Peyer's patch (tissue), 4 donors: ENCODE measurements at places on chromosomes 5 and 9. TPM values are rescaled to one million over a fixed set of nuclear protein-coding genes. Genes with fewer than 3 reads are reported as not detected.
A peak's percentile ranks its signal among the peaks of the same experiment; 100 is the strongest.

Gene CACNA1B
- total RNA-seq, result 0.38 TPM

- peak; percentile 4 for DNase-seq
These were observed 179.2 kb downstream of the DAB2IP start for GRCh38 chr9:121830441-121831140.

Gene SPATA9
- not detected for total RNA-seq

- DNase-seq, result no peak
These were observed 1.7 kb downstream of the FCN2 start for GRCh38 chr9:134882204-134882785.

DNA sequence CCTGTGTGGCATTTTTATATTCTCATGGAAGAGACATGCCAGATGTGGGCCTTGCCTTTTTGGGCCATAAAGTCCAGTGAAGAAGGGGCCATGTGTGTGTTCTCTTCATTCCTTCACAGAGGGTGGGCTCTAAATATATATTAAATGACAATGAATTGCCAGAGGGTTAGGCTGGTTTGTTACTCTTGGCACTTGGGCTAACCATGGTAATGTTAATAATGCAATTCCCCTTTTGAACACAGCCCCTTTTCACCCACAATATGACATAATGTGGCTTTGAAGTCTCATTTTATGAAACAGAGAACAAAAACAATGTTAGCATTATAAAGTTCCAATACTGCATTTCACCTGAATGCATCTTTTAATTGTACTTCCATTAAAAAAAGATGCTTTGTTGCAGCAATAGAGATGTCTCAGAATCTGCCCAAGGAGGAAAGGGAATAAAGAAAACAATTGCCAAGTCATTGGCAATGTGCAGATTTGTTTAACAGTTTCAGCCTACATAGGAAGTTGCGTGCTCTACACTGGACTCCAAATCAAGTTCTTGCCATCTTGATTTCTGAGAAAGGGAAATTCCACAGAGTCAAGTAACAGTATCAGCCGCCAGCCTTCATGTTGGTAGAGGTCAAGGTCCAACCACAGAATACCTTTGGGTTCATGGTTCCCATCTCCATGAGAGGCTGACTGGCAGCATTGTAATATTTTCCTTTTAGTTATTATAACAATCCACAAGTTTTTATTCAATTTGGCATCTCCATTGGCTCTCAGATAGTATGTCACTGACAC lies 141.9 kb downstream of the SLC12A2 start:
- no peak for DNase-seq

DNA sequence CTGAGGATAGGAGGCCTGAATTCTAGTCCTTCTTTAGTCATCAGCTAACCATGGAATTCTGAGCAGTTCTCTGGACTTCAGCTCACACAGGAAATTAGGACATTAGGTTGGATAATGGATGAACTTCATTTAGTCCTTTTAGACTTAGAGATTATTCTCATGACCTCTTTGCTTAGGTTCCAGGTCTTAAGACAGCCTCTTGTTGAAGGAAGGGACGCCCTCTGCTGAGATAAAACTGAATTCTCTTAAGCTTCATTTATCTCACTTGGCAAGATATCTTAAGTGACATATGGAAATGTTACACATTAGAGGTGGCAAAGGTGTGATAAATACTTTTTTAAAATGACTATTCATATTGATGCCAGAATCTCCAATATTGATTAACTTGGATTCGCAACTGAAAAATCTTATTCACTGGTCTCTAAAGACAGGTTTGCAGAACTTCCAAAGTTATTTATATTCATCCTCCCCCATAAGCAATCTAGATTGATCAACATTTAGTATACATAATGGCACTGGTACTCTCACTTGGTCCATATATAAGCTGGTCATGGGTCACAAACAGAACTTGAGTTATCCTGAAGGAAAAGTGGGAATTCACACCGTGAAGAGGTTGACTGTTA lies 16.9 kb upstream of the ZNF366 start:
- DNase-seq, result no peak

Gene ENTREP1
- 0.70 TPM for total RNA-seq

Gene TRPM6
- total RNA-seq, result 3.3 TPM

DNA sequence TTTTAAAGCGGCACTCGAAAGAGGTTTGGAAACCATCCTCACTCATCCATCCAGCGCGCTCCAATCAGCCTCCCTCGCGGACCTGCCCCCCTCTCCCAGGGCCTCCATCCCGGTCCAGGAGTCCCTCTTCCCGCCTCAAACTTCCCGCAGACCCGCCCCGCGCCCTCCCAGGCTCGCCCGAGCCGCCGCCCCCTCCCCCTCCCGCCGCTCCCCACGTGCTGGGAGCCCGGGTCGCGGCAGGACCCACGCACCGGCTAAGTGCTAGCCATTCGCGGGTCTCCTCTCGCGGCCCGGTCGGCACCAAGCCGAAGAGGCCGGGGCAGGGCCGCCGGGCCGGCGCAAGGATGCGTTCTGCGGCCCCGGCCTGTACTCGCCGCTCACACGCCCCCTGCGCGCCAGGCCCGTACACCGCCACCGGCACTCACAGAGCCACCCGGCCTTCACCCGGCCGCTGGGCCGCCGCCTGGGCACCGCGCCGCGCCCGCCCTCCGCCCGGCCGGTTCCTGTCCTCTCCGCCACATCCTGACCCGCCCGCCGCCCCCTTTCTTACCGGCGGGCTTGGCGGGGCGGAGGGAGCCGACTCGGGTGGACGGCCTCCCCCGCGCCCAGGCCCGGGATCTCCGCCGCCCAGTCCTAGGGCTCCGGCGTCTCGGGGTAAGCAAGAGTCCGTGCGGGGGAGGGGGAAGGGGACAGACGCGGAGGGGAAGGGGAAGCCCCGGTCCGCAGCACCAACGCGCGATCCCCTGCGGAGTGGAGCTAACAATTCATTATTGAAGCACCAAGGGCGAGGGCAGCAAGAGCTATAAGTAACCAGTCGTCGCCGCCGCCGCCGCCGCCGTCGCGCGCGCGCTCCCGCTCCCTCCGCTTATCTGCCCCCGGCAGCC lies 576 bp downstream of the CHD1 start:
- peak; percentile 80 for DNase-seq

Gene TOR4A
- 45.7 TPM for total RNA-seq

Gene ACTL7B
- total RNA-seq, result not detected

GRCh38 chr5:72600391-72600981 lies 93.3 kb upstream of the ZNF366 start:
- no peak for DNase-seq

Gene PCDHB5
- not detected for total RNA-seq

DNA sequence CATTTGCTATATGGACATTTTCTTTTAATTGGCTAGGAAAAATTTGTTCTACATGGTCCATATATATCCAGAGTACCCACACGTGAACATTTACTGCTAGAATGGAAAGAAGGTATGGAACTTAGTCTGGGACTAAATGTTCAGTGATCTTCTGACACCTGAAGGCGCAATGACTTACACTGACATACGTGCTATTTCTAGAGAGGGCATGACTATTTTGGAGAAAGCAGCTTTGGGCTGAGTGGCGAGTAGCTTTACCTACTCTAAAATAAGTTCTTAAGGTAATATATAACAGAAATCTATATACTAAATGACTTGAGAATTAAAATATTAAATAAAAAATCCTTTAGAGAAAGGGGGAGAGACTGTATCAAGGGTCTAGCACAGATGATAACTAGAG lies 10.4 kb downstream of the NNT start:
- no peak for DNase-seq

Gene NEURL1B
- 77.4 TPM for total RNA-seq

DNA sequence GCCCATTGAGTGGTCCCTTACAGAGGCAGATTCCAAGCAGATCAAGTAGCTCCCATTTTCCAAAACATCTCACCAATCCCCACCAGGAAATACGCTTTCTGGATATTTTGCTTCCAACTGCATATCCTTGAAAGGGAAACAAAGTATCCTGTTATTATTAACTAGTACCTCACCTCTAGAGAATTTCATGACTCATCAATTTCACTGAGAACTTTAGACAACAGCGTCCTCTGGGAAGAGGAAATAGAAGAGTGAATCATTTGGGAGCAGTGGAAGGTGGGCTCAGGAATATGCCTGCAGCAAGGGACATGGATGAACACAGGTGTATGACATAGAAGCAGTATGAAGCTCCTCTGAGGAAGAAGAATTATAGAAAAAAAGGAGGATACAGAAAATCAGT lies 186.7 kb downstream of the MARCHF11 start:
- no peak for DNase-seq

DNA sequence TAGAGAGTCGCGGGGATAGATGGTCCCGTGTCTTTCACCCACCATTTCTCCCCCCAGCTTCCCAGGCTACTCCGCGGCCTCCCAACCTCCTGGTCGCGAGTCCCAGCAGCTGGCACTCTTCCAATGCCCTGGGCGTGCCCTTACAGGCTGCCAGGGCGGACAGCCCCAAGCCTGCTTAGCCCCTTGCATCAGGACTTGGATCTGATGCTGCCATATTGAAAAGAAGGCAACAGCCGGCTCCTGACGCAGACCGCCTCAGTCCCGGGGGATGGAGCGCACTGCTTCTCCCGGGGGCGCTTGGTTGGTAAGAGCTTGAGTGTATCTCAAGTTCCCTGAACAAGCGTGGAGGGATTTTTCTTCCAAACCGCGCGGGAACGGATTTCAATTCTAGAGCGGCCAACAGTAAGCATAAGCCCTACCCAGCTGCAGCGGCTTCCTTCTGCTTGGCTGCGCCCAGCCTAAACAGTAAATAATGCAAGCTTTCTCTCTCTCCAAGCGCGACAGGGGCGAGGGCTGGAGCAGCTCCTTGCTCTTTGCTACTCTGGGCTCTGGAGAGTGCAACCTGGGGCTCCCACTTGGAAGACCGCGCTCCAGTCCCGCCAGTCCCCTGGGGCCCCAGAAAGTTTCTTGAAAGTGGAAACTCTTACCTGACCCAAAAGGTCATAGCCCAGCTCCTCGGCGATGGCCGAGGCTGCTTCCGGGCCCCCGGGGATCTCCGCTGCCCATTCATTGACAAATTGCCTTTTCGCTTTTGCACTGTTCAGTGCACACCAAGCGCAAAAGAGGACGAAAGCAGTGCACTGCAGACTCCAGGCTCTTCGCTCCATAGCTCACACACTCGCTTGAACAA lies 607 bp downstream of the PCSK1 start:
- DNase-seq, result no peak

Gene PCDHGB3
- total RNA-seq, result 5.0 TPM

DNA sequence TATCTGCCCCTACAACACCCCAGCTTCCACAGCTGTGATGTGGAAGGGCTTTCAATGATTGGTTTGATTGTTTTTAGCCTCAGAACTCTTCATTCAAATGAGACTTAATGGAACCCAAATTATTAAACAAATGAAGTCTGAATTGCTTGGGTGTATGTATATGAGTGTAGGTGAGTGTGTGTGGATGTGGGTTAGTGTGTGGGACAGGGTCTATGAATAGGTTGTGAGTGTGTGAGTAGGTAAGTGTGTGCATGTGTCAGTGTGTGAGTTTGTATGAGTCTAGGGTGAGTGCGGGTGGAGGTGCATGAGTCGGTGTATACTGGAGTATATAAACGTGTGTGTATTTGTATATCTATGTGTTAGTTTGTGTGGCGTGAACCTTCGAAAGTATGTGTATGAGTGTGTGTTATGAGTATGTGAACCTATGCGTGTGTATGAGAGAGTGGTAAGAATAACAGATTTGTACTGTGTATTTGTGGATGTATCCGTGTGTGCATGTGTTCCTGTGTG lies 26.9 kb downstream of the COL15A1 start:
- no peak for DNase-seq

Gene FAM78A
- 0.95 TPM for total RNA-seq

Gene TXNDC8
- total RNA-seq, result not detected

Gene ALDH1A1
- total RNA-seq, result 281 TPM

Gene GALNT12
- total RNA-seq, result 73.6 TPM

DNA sequence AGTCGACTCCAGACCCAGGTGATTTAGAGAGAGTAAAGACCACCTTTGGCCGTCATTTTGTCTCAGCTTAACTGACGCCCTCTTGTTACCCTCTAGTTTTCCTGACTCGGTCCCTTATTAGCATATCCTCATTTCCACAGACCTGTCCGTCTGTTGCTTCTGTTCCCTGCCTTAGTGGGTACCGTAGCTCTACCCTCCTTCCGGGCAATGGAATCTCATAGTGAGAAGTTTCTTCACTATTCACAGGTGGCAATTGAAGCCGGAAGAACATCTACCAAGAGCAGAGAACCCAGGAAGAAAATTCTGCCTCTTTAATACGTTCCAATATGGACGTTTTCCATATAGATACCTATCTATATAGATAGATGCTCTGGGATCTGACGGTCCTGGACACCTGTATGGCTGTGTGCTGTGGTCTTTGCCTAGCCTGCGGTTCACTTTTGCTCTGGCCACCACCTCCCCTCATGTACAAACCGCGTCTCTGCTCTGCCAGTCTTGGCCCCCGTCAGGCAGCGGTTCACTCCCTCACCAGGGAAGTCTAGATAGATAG lies 652 bp upstream of the TMEM161B start:
- DNase-seq, result no peak

DNA sequence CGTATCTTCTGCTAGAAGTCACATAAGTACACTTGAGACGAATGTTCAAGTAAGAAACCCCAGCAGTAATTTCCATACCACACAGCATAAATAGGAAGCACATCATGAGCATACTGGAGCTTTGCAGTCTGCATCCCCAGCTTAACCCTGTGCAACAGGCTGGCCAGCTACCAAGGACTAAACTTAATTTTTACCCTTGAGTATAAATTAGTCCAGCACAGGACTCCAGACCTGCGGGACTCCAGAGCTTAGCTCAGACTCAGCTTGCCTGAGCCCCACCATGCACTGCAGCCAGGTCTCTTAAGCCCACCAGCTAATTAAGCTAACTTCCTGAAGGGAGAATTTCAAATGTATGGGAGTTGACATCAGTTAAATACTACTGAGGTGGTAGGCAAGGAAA lies 491.0 kb downstream of the ARHGEF28 start:
- no peak for DNase-seq

GRCh38 chr5:90437663-90438062 lies 28.1 kb upstream of the CETN3 start:
- no peak for DNase-seq

DNA sequence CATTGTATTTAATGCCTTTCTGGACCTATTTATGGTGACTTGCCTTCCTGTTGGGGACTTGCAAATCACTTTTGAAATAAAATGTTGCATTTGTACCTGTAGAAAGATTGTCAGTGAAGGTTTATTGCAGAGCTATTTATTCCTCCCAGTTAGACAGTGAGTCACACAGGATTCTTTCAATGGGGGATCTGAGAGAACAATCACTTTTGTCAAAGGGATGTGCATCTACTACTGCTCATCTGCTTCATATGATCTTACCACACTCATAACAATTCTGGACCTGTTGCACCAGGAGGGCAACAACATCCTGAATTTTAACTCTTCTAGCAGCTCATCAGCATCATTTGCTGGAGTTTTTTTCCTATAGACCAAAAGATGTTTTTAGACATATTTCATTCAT lies 66.8 kb downstream of the FBXL7 start:
- DNase-seq, result no peak

- DNase-seq, result no peak
These were observed 940 bp upstream of the CAMK4 start for GRCh38 chr5:111223101-111223786.

GRCh38 chr9:18423791-18424531 lies 50.0 kb upstream of the ADAMTSL1 start:
- no peak for DNase-seq

Gene OTP
- not detected for total RNA-seq

DNA sequence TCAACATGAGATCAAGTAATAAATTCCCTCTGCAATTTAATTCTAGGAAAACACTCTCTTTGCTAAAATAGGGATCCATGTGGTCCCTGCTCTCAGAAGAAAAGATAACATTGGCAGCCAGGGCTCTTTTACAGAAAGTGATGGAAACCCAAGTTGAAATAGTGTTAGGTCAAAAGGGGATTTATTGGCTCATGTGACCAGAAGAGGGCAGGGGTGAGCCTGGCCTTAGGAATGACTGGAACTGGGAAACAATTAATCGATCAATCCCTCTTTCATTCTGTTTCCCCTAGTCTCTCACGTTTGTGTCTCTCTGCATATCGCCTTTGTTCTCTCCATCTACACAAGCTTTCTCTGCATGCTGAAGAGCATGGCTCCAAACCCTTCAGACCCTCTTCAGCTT lies 58.3 kb upstream of the ALDH1B1 start:
- DNase-seq, result no peak
